PC-3 (cell line): ENCODE measurements at places on chromosomes 11 and 22. TPM values are rescaled to one million over a fixed set of nuclear protein-coding genes. Genes with fewer than 3 reads are reported as not detected.

- no peak for DNase-seq
Measured at GRCh38 chr11:1570001-1570453, 2.0 kb downstream of the DUSP8 start.

GRCh38 chr11:71293961-71294782, 41.8 kb upstream of the SHANK2 start:
- no peak for DNase-seq

- DNase-seq: no peak
Measured at GRCh38 chr11:64097468-64098317, 62.0 kb downstream of the FLRT1 start.

GRCh38 chr11:21911061-21911460, 281.8 kb upstream of the ANO5 start:
- DNase-seq: no peak

Gene LIN7C
- 21.7 and 26.6 TPM in 2 replicates for total RNA-seq

- DNase-seq: no peak
Measured at GRCh38 chr11:20134991-20135736, 25.1 kb downstream of the DBX1 start.

Gene NCF4
- total RNA-seq: 0.47 TPM in 1 of 2 replicates, not detected in the other

- DNase-seq: no peak
Measured at GRCh38 chr11:1651411-1651980, 21.9 kb downstream of the KRTAP5-5 start.
